ENCODE measurements at places on chromosomes 3 and 15.

- DNase-seq, result no peak
Measured at GRCh38 chr3:126947429-126947828, 35.5 kb upstream of the PLXNA1 start.

DNA sequence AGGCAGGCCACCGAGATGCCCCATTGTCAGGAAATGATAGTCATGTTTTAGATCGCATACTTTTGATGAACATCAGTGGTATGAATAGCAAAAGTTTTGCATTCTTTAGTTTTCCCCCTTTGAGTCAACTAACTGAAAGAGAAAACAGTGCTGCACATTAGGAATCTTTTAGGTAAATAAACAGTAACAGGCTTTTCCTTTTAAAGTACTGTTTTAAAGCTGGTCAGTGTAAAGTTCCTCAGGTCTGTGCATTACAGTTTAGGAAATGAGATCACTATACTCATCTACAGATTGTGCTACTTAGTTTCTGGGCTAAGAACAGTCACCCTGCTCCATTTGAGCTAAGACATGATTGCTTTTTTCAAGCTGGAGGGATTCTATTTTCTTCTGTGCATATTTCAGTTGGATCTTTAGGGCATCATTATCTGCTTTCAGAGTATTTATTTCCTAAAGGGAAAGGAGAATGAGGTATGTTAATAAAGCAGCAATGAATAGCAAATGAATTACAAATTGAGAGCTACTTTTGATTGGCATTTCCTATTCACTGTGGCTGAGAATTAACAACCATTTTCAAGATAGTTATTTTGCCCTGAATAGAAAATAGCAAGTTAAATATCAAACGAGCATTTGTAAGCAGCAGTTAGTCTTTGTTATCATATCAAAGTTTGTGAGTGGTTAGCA is 36.5 kb downstream of the FAM98B start:
- DNase-seq, result no peak

DNA sequence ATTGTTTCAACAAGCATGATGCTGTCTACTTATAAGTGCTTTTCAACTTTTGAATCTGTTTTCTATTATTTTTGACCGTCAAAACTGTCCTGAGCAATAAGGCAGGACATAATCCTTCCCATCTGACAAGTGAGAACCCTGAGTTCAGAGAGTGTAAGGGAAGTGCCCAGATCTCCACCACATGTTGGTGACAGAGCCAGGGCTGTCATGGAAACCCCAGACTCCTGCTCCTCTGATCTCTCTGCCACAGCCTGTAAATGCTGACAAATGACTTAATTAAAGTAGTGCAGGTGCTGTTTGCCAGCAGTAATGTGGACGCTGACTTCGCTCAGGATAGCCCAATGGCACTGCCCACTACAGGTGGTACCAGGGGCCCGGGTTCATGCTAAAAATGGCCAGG is 40.3 kb downstream of the SPSB4 start:
- no peak for DNase-seq

- no peak for DNase-seq
Measured at GRCh38 chr15:71151081-71151480, 35.8 kb downstream of the THSD4 start.

- peak; percentile 47 for DNase-seq
Measured at GRCh38 chr3:30768703-30769550, 125.5 kb downstream of the GADL1 start.

DNA sequence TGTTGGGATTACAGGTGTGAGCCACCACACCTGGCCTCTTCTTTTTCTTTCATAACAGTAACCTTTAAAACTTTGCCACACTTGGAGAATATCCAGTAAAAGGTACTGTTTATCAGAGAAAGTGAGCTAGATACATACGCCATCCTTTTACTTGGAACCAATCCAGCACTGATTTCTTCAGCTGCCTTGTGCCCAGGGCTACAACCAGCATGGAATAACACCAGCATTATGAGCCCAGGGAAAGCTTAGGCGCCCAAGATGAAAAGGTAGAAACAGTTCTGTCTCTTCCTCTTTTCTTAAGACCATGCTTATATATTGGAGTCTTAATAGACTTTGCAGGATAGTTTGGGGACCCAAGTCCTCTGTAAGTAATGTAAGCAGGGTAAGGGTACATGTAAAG is 8.4 kb downstream of the SKIC8 start:
- DNase-seq, result no peak

DNA sequence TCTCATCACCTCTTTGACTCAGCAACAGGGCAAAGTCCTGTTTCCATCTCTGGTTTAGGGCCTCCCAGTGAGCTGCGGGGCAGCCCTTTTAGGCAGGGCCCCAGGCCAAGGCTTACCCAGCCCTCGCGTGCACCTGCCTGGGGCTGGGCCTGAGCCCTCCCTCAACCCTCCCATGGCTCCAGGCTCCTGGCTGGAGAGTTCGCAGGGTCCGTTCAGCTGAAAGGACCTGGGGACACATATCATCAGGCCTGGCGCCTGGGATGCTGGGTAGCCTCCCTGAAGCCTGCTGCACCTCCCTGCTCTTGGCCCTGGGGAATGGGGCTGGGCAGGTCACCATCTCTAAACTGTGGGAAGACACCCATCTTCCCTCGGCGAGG is 29.7 kb downstream of the HDAC11 start:
- DNase-seq, result no peak

GRCh38 chr3:167941234-167941995 is 154.3 kb downstream of the GOLIM4 start:
- peak; percentile 42 for DNase-seq

GRCh38 chr3:46278816-46279672 is 36.8 kb downstream of the CCR3 start:
- DNase-seq, result no peak

DNA sequence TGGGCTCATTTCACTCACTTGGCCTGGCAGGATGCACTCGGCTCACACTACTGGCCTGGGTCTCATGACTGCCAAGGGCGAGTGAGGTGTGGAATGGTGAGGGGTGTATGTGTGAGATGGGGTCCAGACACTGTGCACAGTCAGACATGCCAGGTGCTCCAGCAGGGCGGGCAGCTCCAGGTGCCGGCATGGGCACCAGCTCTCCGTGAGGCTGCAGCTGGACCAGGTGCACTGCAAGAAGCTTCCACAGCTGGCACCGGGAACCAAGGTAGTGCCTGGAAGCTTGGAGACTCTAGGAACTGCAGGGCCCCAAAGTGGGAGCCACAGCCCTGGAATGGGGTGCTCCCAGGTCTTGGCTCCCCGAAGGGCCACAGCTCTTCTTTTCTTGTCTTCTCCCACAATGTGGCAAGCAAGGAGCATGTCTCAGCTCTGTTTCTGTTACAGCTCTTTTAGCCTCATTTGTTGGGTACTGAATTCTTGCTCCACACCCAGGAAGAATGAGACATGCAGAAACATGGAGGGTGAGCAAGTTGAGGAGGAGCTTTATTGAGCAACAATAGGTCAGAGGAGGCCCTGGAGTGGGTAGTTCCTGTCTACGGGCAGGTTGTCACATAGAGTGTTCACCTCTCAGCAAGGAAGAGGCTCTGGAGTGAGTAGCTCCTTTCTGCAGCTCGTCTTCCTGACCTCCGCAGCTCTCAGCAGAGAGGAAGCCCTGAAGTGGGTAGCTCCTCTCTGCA is 762.8 kb downstream of the CADM2 start:
- DNase-seq, result no peak

- no peak for DNase-seq
Measured at GRCh38 chr3:157081626-157082210, 78.2 kb downstream of the CCNL1 start.

DNA sequence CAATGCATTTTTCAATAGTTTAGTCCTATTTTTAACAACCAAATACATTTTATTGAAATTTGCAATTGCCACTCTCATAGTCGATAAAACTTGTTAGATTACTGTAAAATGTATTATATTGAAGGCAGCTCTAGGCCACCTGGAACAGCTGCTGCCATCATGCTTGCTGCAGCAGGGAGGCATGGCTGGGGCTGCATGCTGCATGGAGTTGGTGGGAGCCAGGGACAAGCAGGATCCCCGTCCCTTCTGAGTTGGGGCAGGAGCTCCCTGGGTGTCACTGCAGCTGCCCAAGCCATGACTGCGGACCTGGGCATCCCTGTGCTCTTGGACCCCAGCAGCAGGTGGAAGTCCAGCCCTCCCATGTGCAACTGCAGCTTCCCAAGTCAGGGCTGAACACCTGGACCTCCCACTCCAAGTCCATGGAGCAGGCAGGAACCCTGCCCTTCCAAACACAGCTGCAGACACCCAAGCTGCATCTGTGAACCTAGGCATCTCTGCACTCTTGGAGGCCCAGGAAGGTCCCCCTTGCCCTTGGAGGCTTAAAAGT is 742.0 kb downstream of the ZBBX start:
- no peak for DNase-seq

DNA sequence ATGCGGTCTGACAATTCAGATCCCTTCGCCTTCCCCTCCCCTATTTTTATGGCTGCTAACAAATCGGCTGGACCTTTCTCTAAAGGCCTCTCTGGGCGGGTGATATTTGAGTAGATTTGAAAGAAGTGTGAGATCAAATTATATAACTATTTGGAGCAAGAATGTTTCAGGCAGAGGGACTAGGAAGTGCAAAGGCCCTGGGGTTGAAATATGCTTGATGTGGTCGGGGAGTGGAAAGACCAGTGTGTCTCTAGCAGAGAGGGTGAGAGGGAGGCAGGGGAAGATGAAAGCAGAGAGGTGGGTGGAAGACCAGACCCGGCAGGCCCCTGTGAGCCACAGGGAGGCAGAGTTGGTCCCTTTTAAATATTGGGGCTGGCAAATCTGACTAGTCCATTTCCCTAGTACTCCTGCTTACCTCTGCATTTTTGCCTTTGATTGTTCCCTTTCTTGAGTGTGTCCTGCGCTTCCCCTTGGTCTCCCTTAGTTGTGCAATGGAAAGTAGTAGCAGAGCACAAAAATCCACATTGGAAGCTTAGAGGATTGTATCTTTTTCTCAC is 32.3 kb downstream of the SLCO3A1 start:
- no peak for DNase-seq

GRCh38 chr3:40586901-40587300 is 62.1 kb downstream of the ZNF621 start:
- DNase-seq, result no peak

DNA sequence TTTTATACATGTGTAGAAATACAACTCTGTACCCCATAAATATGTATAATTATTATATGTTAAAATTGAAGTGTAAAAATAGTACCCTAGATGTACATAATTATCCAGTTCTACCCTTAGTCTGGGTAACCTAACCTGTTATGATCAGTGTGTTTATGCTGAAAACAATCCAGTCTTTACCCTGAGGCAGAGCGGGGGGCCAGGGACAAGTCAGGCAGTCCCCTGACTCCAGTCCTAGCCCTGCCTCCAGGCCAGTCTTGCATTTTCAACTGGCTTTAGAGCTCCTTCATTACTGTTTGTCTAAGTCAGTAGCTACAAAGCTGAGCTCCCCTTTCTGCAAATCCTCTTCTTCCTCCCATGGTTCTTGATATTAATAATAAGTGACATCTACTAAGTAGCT is 3.1 kb downstream of the MESD start:
- DNase-seq, result no peak

- no peak for DNase-seq
Measured at GRCh38 chr15:68502398-68502901, 70.5 kb upstream of the ITGA11 start.

All from erythroblast (primary cell).